Sigmoid colon (tissue), 7 donors: ENCODE measurements at places on chromosomes 16 and 17. TPM values are rescaled to one million over a fixed set of nuclear protein-coding genes. Genes with fewer than 3 reads are reported as not detected.

The ZFPM1 gene
- 0.36 TPM for total RNA-seq

The CARHSP1 gene
- total RNA-seq: 79.5 TPM

The OR3A3 gene
- total RNA-seq: not detected

The CLDN9 gene
- total RNA-seq: not detected

The BLTP2 gene
- total RNA-seq: 84.5 TPM

The IGF2BP1 gene
- 0.36 TPM for total RNA-seq

The KRT9 gene
- total RNA-seq: not detected

The RSKR gene
- 6.9 TPM for total RNA-seq

The LRRC75A gene
- total RNA-seq: 2.2 TPM

The BAIAP3 gene
- not detected for total RNA-seq

The ABCC3 gene
- 0.71 TPM for total RNA-seq

The RNF222 gene
- not detected for total RNA-seq

The GAST gene
- not detected for total RNA-seq
